ENCODE measurements at places on chromosomes 11 and 22.

- no peak for DNase-seq
Measured at GRCh38 chr22:11325767-11326166, 4202.2 kb upstream of the OR11H1 start.

DNA sequence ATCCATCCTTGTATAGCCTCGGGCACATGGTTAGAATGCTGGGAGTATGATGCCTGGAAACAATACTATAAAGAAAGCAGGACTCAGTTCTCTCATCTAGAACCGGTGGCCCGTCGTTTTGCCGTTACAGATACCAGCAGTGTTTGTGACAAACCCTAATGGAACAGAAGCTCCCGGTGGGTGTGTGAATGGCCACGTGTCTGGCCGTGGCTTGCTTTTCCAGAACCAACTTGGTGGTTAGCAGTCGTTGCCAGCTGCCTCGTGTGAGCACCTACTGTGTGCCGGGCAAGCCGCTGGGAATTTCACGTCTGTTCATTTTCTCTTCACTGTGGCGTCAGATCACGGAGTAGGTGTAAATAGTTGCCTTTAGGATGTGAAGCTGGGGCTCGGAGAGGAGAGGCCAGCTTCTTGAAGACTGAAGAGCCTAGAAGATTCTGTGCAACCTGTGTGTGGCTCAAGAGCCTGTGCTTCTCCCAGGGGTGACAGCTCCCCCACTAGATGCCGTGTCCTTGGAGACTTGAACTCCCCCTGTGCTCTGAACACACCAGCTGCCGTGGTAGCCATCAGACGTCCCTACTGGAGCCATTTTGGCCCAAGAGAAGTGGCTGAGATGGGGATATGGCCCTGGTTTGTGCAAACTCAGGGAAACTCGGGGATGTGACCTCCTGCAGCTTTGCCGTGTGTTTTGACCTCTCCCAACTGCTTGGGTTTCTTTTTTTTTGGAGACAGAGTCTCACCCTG lies 57.5 kb upstream of the PPARA start:
- no peak for DNase-seq

DNA sequence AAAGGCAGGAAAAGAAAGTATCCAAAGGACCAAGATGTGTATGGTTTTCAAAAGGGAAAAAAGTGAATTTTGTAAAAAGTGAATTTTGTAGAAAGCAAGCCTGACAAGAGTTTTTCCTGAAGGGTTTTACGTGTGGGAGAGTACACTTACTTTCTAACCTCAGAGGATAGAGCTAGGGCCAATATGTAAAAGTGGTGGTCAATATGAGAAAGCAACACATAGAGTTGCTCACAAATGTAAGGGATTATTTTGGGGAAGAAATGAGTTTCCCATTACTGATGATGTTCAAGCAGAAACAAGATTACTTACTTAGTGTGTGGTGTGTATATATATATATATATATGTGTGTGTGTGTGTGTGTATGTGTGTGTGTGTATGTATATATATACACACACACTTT lies 162.5 kb downstream of the SWAP70 start:
- no peak for DNase-seq

DNA sequence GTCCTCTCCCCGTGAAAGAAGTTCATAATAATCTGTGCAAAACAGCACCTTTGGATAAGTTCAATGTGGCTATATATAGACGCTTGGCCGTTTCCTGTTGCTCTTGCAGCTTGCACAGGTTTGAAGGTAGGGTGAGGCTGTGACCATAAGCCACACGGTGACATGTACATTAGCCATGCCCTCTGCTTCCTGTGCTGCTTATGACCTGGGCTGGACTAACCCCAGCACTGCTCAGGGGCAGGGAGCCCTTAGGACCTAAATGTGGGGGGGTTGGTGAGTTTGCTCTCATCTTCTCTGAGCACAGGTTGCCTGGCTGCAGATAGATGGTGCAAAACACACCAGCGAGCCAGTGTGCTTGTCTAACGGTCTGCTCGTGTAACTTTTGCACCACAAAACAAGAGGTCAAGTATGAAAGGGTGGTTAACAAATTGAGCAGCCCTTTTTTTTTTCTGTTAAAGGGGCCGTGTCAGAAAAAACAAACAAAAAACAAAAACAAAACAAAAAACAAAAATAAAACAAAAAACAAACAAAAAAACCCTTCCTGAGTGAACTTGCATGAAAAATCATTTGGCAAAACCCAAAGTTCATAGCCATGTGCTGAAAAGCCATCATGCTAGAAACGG lies 37.3 kb downstream of the FLI1 start:
- DNase-seq = no peak

DNA sequence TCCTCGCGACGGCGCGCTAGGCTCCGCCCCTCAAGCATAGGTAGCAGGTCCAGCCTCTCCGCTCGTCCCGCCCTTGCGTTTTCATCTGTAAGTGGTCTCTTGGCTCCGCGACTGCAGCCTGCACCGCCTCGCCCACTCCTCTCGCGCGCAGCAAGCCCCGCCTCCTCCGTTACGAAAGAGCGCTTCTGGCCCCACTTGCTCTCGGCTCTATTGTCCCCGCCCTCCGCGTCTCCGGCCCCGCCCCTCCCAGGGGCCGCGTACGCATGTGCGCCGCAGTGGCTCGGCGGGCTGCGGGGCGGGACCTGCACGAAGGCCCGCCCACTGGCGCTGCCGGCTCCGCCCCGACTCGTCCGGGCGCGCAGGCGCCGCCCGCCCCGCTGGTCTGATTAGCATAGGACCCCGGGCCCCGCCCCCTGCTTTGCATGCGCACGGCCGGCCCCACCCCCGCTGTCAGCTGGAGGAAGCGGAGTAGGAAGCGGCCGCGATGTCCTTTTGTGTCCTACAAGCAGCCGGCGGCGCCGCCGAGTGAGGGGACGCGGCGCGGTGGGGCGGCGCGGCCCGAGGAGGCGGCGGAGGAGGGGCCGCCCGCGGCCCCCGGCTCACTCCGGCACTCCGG lies at the start of gene ESRRA:
Gene ESRRA, plus strand, starts transcription at position 450 of the 616 bp plus-strand sequence. CDS start 1,656 bp downstream, outside the sequence.
- DNase-seq = peak; percentile 91

- DNase-seq = no peak
Measured at GRCh38 chr22:49062802-49063544, 764.7 kb downstream of the BRD1 start.

DNA sequence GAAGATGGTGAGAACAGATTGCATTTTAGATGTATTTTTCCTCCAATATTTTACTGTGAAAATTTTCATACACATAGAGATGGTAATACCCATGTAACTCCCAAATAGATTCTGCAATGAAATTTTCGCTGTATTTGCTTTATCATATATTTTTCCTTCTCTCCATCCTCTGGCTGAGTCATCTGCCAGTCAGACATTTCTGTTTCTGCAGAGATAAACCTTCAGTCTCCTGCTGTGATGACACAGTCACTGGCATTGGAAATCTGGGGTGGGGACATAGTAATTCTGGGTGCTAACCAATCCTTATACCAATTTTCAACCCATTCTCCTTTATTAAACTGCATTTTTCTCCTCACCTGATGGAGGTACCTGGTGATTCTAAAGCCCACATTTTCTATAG lies 33.7 kb downstream of the SVIP start:
- DNase-seq = no peak

- no peak for DNase-seq
Measured at GRCh38 chr11:86214710-86215109, 29.8 kb upstream of the EED start.

DNA sequence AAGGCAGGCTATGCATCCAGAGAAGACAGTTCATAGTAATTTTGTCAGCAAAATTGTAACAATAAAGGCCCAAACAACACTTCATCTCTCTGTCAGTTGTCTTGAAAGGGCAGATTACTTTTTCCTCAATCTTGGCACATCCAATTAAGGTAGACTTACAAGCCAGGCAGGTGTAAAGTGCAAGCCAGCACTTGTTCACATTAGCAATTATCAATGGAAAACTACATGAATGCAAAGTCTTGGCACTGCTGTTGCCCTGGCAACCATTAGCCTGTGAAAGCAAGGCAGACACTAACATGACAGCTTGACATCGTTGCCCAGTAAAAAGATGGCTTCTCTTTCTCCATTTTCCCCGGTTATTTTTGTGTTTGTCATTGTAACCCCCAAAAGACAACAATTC lies 677.2 kb upstream of the TENM4 start:
- DNase-seq = no peak

GRCh38 chr11:12377106-12377823 lies at the start of gene PARVA:
PARVA (plus strand) TSS chr11:12377571; CDS start chr11:12377648, 77 bp downstream.
- peak; percentile 57 for DNase-seq

DNA sequence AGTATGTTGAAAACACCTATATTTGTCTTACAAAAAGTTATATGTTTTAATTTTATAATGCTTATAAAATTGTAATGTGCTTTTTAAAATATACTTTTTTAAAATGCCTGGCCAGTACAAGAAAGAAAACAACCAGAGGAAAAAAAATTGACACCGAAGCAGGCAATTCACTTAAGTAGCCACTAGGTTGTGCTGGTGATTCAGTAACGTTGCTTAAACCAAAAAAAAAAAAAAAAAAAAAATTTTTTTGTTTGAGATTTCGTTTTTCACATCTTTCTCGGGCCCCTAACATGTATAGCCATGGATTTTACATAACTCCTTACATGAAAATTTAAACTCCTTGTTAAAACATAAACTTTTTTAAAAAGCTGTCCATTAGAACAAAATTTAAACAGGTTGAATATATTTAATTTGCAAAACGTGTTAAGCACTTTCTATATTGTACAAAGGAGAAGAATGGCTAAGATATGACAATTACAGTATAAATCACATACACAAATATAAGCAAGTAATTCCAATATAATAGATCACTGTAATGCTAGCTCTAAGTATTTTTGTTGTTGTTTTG lies 9.2 kb downstream of the OR8B4 start:
- no peak for DNase-seq

DNA sequence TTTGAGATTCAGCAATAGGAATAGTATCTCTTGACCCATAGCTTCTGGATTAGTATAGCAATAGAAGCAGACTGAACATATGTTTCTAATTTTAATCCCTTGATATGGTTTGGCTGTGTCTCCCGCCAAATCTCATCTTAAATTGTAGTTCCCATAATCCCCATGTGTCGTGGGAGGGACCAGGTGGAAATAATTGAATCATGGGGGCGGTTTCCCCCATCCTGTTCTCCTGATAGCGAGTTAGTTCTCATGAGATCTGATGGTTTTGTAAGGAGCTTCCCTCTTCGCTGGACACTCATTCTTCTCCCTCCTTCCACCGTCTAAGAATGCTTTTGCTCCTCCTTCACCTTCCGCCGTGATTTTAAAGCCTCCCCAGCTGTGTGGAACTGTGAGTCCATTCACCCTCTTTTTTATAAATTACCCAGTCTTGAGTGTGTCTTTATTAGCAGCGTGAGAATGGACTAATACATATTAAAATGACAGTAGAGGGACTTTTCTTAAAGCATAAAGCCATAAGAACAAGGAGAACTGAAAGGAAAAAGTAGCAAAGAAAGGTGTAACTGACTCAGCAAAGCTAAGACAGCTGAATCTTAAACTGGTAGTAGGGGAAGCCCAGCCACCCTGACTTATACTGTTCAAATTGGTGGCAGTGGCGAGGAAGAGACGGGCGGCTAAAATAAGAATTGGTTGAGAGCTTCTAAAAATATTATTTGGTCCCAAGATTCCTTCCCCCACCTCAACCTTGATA lies 20.3 kb upstream of the SLN start:
- no peak for DNase-seq

- DNase-seq = no peak
Measured at GRCh38 chr22:17228725-17229126, 9.5 kb upstream of the ADA2 start.
